ENCODE measurements at places on chromosomes 1 and 21.

DNA sequence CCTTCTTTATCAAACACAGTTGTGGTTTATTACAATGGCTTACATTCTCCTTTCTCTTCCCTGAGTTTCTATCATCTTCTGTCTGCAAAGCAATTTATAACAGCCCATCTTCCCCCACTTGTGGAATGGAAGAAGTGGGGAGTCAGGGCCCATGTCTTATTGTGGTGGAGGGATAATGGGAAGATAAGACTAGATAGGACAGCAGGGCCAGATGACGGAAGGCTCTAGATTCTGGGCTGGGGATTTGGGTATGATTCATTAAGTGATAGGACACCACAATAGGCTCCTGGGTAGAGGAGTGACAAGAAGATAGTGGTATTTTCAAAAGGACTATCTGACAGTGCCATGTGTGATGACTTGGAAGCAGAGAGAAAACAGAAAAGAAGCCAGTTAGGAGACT, 450.6 kb downstream of the TTLL7 start:
- DNase-seq: no peak

- DNase-seq: no peak
Observed at GRCh38 chr21:28943631-28944030, 49.0 kb downstream of the LTN1 start.

GRCh38 chr1:53622531-53622930, 116.4 kb downstream of the GLIS1 start:
- DNase-seq: no peak

DNA sequence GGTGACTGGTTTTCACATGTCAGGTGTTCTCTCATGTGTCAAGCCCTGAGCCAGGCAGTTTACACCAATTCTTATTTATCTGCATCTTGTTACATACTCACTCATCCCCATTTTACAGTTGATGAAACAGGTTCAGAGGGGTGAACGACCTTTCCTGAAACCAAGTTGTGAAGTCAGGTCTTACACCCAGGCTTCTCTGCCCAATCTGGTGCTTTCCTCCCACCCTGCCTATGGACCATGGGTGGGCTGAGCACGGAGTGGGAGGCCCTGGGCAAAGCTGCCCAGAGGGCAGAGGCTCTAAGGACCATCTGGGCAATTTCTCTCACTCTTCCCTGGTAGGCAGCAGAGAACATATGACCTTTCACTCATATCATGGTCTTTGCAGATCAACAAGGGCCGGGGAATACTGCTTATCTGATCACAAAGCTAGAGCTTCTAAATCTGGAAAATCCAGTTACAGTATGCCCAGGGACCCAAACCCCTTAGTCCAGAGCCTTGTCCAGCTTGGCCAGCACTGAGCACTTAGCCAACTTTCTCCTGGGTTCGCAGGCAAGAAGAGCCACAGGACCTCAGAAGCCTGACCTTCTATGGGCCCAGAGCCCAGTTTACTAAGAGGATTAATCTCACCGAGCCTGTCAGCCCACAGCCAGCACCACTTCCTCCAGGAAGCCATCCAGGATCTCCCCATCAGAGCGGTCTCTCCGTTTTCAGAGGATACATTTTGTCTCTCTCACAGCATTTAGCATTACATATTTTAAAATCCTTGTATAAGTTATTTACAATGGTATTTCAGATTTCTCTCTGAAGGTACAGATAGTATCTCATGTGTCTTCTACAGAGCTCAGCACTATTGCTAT, 16.0 kb upstream of the TTC39A start:
- DNase-seq: no peak

- DNase-seq: no peak
Observed at GRCh38 chr1:4461726-4462290, 192.6 kb upstream of the AJAP1 start.
